ENCODE measurements at places on chromosomes 1 and 21.

DNA sequence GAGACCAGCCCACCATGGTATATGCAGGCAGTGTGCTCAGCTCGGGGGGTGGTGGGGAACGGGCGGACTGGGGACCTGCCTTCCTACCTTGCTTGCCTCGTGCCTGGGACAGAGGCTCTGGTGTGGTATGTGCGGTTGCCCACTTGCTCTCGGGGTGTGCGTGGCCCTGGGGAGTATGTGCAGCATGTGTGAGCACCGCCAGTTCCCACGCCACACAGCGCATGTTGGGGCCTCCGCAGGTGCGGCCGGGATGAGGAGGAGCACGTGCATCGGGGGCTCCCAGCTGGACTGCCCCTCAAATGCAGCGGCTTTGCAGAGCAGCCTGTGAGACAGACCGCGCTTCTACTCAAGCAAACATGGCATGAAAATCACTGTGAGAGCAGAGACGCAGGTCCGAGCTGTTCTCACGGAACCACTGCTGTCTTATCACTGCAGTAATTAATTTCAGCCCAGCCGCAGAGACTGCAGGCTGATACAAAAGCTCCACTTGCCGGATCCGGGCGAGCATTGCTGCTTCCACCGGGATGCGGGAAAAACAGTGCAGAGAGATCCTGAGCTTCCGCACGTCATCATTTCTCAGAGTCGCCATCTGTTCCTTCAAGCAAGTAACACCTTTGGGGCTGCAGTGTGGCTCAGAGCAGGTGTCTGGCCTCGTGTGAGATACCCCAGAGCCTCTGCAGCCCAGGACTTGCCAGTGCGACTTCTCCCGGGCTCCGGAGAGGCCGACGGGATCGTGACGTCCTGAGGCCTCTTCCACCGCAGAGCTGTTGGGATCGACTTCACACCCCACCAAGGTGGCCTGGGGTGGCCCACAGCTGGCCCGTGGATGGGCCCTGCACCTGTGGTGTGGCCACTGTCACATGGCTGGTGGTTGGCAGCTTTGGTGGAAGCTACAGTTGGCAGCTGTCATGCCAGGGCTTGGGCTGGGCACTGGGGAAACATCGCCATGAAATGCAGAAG, 92.6 kb upstream of the ACTRT2 start:
- no peak for DNase-seq

DNA sequence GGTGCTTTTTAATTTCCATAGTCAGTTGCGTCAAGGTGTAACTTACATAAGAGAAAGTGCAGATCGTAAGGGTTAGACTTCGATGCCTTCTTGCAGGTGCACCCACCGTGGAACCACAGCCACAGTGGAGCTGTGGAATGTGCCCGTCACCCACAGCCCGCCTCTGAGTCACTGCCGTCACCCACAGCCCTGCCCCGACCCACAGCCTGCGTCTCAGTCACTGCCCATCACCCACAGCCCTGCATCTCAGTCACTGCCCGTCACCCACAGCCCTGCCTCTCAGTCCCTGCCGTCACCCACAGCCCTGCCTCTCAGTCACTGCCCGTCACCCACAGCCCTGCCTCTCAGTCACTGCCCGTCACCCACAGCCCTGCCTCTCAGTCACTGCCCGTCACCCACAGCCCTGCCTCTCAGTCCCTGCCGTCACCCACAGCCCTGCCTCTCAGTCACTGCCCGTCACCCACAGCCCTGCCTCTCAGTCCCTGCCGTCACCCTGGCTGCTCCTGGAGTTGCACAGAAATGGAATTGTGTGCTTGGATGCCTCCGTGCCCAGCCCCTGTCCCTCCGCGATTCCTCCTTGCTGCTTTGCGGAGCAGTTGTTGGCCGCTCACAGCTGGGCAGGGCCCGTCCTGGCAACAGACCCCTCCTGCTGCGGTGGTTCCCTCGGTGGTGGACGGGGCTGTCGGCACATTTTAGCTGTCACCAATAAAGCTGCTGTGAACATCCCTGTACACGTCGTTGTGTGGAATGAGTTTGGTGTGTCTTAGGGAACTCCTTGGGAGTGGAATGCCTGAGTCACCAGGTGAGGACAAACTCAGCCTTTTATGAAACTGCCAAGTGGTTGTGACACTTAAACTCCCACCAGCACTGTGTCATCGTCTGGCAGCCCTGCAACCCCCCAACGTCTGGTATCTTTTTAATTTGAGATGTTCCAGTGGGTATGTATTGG, 44.9 kb upstream of the COL6A2 start:
- DNase-seq: no peak

- DNase-seq: no peak
These were observed 57.3 kb downstream of the RHOU start for GRCh38 chr1:228792601-228793000.

GRCh38 chr21:43926196-43926595, 61.2 kb downstream of the AGPAT3 start:
- no peak for DNase-seq

GRCh38 chr1:174497478-174497877, 49.7 kb downstream of the GPR52 start:
- DNase-seq: no peak

GRCh38 chr1:178461104-178461503, 35.7 kb downstream of the CLEC20A start:
- no peak for DNase-seq

DNA sequence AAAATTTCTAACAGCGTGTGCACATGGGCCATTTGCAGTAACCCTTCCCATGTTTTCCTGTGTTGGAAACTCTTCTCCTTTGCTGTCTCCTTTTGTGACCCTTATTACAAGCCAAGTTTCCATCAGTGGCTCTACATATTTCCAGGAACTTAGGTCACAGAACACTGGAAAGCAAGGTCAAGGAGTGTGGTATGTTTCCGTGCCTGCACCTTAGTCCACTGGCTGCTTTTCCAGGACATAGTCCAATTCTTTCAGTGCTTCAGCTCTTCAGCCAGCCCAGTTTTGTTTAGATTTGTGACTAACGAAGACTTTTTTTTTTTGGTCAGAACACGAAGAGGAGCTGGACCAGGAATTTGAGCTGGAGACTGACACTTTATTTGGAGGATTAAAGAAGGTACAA, 33.8 kb downstream of the HHAT start:
- DNase-seq: no peak

GRCh38 chr1:227776331-227776771, 39.1 kb upstream of the PRSS38 start:
- DNase-seq: no peak

GRCh38 chr1:44048532-44049215, 17.4 kb upstream of the SLC6A9 start:
- no peak for DNase-seq

DNA sequence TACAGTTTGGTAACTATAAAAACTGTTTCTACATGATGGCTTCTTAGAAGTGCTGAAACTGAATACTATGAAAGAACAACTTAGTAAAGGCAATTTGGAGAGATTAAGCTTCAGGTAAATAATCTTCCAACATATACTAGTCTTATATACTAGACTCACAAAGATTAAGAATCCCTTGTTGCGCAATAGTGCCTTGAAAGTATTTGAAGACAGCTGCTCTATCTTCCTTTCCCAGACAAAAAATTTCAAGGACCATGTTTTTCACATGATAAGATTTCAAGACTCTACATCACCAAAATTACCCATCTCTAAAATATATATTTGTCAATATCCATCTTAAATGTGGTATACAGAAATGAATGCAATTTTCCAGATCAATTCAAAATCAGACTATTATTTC, 37.7 kb upstream of the ASPM start:
- no peak for DNase-seq

DNA sequence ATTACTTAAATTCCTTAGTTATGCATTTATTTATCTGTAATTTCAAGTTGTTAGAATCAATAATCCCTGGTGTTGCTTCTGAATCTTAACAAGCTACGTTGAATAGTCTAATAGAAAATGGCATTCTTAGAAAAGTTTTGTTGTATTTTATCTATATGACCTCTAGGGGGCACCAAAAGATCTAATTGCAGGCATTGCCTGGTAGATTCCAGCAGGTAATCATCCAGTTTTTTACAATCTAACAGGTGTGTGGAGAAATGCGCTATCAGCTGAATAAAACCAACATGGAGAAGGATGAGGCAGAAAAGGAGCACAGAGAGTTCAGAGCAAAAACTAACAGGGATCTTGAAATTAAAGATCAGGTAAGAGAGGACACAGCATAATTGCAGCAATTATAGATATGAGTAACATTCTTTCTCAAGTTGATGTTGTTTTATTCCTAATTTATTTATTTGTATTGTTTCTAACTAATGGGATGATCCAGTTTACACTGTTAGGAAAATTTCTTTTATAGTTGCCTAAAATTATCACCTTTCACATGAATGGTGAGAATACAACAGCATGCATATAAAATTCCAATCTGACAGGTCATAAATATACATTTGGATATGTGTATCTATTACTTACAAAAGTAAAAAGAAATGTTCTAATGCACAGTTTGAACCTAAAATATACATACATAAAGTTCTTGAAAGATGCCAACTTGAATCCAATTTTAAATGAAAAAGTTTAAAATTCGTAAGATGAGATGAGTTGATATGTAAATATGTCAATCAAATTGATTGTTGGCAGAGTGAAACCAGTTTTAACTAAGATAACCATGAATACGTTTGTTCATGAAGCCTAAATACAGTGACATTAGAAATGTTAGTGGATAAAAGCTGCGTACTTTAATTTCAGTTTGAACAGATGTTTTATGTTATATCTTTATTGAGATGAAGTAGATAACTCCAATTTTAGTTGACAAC, 88.4 kb downstream of the SDCCAG8 start:
- DNase-seq: no peak

DNA sequence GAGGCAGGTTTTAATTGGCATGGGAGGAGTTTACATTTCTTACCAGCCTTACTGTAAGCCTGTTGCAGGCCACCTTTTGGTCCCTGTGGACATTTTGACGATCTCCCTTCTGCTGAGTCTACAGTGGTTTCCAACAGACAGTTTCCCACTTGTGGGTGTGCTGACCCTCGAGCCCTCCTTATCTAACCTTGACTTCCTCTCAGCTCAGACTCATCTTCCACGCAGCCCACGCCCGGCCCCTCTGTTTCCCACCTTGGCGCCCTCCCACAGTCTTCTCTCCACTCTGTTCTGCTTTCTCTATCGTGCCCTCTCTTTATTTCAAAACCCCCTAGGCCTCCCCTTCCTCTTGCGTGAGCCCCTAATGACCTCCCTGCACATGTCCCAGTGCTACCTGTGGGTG, 6.1 kb upstream of the ARL8A start:
- DNase-seq: no peak
